ENCODE measurements at places on chromosomes 2 and 18.

GRCh38 chr2:173673640-173674039 lies 291.5 kb downstream of the SP3 start:
- no peak for DNase-seq

GRCh38 chr2:72579591-72580180 lies 246.1 kb downstream of the EXOC6B start:
- no peak for DNase-seq

DNA sequence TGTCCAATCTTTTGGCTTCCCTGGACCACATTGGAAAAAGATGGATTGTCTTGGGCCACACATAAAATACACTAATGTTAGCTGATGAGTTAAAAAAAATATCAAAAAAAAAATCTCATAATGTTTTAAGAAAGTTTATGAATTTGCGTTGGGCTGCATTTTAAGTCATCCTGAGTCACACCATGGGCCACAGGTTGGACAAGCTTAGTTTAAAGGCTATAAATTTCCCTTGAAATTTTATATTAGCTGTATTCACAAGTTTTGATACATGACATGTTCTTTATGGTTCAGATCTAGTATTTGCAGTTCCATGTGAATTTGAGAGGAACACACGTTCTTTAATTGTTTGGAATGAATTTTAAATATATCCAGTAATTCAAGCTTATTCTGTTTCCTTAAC lies 21.9 kb downstream of the CARF start:
- no peak for DNase-seq

DNA sequence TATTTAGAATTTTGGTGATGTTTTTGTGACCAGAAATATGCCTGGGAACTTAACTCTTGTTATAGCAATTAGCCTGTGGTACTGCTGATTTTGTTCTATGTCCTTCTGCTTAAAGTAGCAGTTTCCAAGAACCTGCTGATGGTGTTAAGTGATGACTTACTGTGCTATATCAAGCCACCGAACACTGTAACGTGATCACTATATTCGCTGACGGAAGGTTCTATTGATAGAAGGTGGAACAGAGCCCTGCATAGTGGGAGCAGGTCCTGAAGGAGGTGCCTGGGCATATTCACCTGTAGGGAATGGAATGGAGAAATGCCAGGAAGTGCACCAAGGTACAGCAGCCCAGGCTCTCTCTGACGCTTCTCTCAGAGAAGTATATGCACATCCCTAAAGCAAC lies 76.8 kb downstream of the UXS1 start:
- DNase-seq, result no peak

GRCh38 chr2:113324684-113325160 lies 46.0 kb upstream of the PAX8 start:
- peak; percentile 23 for DNase-seq

DNA sequence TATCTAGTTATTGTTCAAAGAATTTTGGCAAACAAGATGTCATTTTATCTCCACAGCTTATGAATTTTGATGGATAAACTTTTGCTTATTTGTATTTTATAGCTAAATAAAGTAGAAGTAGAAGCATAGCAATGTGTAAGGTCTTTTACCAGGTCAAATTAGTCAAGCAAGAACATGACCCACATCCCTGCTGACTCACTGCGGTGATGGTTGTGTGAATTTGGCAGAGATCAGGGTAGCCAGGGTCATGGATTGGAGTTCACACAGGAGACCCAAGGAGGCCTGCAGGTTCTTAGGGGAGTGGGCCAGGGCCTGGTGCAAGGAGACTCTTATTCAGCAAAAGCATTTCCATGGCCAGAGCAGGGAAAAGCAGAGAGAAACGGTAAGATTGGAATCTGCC lies 18.7 kb downstream of the SP140 start:
- no peak for DNase-seq

GRCh38 chr18:41324934-41325333 lies 630.1 kb upstream of the PIK3C3 start:
- no peak for DNase-seq

GRCh38 chr2:74199275-74199701 lies 873 bp downstream of the MTHFD2 start:
- DNase-seq, result no peak

GRCh38 chr2:28004086-28004485 lies 113.6 kb downstream of the BABAM2 start:
- DNase-seq, result no peak

GRCh38 chr2:207688597-207688996 lies 22.8 kb upstream of the CCNYL1 start:
- DNase-seq, result no peak

DNA sequence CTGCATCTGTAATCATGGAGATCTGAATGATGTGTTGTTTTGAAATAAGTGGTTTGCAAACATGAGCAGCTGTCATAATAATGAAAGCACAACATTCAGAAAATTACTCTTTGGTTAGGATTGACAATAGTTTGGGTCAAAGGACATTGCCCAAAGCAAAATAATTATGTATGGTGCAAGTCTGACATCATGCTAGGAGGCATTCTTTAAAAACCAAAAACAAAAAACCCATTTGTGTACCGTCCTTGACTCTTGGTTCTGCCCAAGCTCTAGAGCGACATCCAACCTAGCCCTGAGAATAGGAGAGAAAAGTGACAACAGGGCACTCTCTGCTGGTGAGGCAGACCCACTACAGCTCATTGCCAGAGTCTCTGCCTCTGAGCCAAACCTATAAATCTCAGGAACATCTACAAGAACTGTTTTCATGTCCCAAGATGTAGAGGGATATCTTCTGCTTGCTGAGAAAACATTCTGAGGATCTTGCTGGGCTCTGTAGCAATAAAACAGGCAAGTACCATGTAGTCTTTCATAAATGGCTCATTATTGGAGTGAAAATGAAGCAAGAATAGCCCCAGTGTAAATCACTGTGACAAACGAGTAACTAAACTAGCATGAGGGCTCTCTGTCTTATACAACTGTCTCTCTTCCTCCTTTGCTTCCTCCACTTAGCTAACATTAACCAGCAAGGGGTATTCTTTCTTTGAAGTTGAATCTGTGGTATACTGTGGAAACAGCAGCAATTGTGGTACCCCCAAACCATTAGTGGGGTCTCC lies 266.8 kb upstream of the CXCR4 start:
- no peak for DNase-seq

GRCh38 chr18:74937291-74937690 lies 271.6 kb downstream of the PTGR3 start:
- DNase-seq, result no peak

DNA sequence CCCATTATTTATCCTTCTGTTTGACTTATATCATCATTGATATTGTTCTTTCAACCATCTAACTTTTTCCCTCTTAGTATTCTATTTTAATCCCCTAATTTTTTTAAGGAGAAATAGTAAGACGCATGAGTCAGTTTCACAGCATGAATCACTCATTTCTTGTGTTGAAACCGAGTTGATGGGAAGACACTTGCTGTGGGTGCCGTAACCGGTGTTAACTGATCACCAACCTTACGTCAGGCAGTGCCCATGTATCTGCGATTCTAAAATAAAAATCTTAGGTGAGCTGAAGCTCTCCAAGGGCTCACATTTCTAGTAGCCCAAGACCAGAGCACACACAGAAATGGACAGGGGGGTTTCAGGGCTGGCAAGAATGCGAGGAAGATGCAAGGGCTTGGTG lies 348.1 kb downstream of the GALR1 start:
- DNase-seq, result no peak

- no peak for DNase-seq
Measured at GRCh38 chr2:195251214-195251613, 405.8 kb upstream of the SLC39A10 start.

- DNase-seq, result peak; percentile 47
Measured at GRCh38 chr2:23554054-23554697, 169.2 kb downstream of the KLHL29 start.

GRCh38 chr18:24187049-24187448 lies 48.2 kb downstream of the CABYR start:
- no peak for DNase-seq

GRCh38 chr2:79723830-79724229 lies 211.0 kb downstream of the CTNNA2 start:
- DNase-seq, result no peak

DNA sequence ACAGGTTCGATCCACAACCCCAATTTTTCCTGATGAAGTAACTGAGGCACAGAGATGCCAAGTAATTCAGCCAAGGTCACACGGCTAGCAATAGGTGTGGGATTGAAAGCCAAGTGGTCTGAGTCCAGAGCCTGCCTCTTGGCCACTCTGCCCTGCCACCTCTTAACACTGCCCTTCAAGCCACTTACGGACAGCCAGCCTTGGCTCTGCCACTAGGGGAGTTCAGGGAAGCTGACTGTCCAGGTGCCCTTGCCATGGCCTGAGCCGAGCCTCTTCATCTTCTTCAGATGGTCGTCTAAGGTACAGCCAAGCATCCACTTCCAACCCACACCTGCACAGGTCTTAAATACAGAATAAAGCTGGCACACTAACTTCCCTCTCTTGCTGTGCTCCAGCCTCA lies 99.3 kb upstream of the GPR45 start:
- DNase-seq, result no peak

GRCh38 chr2:75157435-75157834 lies 41.9 kb downstream of the TACR1 start:
- DNase-seq, result no peak

DNA sequence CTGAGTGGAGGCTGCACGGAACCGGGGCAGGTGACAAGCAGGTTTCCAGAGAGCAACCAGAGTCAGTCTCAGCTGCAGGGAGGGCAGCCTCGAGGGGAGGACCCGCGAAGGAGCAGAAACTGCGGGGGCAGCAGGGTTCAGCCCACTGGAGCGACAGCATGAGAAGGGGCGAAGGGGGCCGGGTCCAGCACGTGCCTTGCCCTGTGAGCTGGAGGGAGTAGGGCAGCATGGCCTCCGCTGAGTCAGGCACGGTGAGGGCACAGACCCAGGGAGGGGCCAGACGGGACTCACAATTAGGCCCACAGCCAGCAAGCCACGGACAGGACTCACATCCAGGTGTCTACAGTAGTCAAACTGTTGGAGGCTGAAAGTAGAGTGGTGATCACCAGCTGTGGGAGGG lies 22.7 kb upstream of the ATP9B start:
- no peak for DNase-seq

- peak; percentile 4 for DNase-seq
Measured at GRCh38 chr2:240468303-240469238, 33.1 kb downstream of the GPC1 start.

DNA sequence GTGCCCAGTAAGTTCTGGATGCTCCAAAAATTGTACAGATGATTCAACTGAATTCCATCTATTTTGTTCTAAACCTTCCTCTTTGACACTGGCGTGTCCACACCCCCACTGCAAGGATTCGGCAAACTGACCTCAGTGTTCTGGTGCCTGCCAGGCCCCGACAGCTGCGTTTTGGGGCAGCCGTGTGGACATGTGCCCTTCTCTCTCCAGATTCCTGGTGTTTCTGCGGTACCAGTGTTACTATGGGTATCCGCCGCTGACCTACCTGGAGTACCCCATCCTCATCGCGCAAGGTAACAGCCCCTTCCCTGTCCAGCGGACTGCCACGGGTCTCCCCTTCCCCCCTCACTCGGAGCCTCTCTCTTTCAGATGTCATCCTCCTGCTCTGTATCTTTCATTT lies 5.0 kb downstream of the SLC66A3 start:
- DNase-seq, result no peak

GRCh38 chr2:240926516-240927389 lies 20.6 kb downstream of the CROCC2 start:
- DNase-seq, result no peak

- no peak for DNase-seq
Measured at GRCh38 chr18:7927119-7927518, 360.0 kb downstream of the PTPRM start.

GRCh38 chr18:46053368-46054095 lies 18.5 kb downstream of the PSTPIP2 start:
- no peak for DNase-seq

DNA sequence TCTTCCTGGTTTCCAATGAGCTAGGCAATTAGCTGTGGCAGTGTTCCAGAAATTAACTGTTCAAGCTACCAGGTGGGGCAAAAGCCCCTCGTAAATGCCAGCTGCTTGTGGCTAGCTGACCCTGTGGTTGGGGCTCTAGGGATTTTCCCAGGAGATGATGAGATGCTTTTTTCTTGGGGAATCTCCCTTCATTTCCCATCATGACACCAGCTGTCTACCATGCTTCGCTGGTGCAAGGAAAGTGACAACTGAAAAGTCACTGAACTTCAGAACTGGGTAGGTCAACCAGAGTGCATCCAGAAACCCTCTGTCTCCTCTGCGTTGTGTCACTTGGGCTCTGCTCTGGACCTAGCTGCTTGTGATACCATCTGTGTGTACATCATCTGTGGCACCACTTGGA lies 386.5 kb upstream of the DCC start:
- no peak for DNase-seq

DNA sequence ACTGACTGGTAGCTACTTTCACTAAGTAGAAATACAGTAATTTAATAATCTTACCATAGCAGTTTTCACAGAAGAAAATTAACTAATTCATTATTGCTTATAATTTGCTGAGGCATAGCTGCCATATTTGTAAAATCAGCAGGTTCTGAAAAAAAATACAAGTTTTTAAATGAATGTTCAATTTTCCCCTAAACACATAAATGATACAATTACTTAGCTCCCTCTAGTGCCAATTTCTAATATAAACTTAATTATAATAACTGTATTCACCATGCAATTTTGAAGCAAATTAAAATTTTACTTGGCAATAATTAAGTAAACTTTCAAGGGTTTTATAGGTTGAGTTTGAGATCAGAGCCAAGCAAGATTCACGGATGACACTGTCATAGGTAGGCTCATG lies 1321.6 kb upstream of the ACVR2A start:
- no peak for DNase-seq

DNA sequence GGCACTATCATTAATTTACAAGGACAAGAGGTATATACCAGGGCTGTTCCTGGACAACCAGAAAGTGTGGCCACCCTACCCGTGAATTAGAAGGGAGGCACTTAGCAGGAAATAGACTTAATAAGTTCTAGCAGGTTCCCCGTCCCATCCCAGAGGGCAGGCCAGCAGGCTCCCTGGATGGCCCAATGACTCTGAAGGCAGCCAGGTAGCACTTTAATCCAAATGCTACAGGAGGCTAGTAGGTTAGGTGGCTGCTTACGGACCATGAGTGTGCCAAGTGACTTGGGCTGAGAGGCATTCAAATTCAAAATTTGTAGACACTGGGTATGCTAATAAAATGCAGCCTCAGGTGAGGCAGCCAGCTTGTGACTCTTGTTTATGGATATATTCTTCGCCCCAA lies 123.9 kb downstream of the UXS1 start:
- no peak for DNase-seq

DNA sequence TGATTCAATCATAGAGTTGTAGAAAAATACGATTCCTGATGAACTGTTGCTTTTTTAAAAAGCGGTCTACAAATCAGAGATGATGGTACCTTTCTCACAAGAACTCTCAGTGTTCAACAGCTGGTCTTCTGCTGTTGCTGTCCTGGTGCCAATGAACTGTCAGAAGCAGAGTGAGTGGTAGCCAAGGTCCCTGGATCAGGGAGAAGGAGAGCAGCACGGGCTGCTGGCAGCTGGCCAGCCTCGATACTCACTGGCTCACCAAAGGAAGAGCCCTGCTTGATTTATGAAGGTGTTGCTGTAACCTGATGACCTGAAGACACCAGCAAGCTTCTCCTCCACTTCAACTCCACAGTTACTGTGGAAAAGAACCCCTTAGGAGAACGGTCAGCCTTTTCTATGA lies 300.8 kb upstream of the SOX11 start:
- peak; percentile 49 for DNase-seq

GRCh38 chr2:186919296-186919695 lies 70.3 kb upstream of the ZSWIM2 start:
- no peak for DNase-seq

- DNase-seq, result no peak
Measured at GRCh38 chr2:50125246-50125645, 906.7 kb downstream of the NRXN1 start.

GRCh38 chr2:46095830-46096229 lies 201.4 kb upstream of the EPAS1 start:
- DNase-seq, result no peak
